ENCODE measurements at places on chromosomes 4 and X.

- no peak for DNase-seq
Measured at GRCh38 chr4:185700630-185701029, 111.4 kb downstream of the SORBS2 start.

DNA sequence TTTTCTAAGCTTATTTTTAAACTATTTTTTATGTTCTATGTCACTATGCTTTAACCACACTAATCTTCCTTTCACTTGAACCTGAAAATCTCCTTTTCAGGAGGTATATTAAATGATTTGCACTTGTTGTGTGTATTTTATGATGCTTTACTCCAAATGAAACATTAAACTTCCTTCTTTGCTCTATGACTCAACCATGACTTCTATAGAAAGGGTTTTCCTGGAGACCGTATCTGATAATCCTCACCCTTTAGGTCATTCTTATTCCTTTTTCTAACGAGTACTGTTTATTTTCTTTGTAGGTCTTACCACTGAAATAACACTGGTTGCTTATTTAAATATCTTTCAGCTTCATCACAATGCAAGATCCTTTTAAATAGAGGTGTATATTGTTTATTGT, 1163.2 kb downstream of the PCDH18 start:
- DNase-seq = peak; percentile 69

DNA sequence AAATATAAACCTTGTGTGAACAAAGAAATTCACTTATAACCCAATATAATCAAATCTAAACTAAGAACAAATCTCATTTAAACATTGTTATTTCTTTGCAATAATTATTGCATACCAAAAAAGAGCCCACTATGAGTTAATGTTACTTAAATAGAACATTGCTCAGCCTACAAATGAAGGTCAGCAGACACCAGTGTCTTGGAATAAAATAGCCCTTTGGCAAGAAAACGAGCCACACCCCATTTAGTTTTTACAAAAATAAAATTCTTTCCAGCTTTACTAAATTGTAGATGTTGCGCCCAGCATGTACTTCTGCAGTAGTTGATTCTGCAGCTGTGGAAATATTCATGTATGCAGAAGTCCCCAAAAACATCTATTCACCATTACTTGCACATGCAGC, 12.2 kb downstream of the PLS3 start:
- no peak for DNase-seq

DNA sequence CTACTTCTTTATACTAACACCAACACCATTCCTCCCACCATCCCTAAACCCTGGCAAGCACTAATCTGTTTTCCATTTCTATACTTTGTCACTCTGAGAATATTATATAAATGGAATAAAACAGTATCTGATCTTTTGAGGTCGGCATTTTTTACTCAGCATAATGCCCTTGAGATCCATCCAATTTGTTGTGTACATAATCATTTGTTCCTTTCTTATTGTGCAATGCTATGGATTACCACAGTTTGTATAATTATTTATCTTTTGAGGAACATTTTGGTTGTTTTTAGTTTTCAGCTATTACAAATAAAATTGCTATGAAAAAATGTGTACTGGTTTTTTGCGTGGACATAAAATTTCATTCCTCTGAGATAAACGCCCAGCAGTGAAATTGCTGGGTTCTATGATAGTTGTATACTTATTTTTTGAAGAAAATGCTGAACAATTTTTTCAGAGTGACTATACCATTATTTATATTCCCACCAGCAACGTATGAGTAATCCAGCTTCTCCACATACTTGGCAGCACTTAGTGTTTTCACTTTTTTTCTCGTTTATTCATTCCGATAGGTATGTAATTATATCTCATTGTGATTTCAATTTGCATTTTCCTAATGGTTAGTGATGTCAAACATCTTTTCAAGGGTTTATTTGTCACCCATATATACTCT, 154.3 kb upstream of the DCAF8L1 start:
- DNase-seq = peak; percentile 1

- no peak for DNase-seq
Measured at GRCh38 chr4:77881460-77882295, 19.0 kb downstream of the MRPL1 start.

DNA sequence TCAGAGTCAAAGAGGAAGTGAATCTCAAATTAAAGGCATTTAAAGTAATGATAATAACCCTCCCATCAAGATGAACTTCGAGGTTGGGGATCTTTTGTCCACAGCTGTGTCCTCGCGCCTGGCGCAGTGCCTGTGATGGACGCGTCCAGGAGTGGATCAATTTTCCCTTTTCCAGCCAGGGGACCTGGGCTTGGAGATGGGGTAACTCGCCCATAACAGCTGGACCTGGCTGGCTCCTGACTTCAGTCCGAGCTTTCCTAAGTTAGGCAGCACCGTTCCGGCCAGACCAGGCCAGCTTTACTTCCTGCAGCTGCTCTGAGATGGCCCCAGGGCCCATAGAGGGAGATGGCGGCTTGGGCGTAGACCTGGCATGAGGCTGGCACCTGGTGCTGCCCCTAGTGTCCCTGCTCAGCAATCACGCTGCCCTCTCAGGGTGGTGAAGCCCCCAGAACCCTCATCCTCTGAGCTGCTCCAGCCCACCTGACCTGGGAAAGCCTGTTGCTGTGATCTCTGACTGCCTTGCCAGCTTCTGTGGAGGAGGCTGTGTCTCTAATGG, 23.9 kb downstream of the ADRA2C start:
- DNase-seq = no peak

GRCh38 chr4:81314196-81314896, 99.3 kb upstream of the PRKG2 start:
- no peak for DNase-seq

DNA sequence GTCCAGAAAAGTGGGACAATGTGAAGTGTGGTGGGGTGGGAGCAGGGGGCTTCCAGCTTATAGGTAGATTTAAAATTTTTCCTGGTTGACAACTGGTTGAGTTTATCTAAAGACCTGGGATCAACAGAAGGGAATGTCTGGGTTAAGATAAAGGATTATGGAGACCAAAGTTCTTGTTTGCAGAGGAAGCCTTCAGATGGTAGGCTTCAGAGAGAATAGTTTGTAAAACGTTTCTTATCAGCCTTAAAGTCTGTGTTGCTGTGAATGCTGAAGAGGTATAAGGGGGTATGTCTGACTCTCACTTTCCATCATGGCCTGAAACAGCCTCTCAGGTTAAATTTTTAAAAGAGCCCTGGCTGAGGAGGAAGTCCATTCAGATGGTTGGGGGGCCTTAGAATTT, 20.5 kb downstream of the MGST2 start:
- DNase-seq = no peak

GRCh38 chr4:11223311-11223710, 205.4 kb downstream of the HS3ST1 start:
- DNase-seq = no peak

- DNase-seq = peak; percentile 27
Measured at GRCh38 chrX:101290957-101291603, at the start of gene TAF7L. Gene TAF7L, minus strand, starts transcription at chrX:101291334. Its CDS starts 3,791 bp downstream, at chrX:101287543.

- peak; percentile 66 for DNase-seq
Measured at GRCh38 chr4:17490575-17491059, 21.3 kb downstream of the QDPR start.

DNA sequence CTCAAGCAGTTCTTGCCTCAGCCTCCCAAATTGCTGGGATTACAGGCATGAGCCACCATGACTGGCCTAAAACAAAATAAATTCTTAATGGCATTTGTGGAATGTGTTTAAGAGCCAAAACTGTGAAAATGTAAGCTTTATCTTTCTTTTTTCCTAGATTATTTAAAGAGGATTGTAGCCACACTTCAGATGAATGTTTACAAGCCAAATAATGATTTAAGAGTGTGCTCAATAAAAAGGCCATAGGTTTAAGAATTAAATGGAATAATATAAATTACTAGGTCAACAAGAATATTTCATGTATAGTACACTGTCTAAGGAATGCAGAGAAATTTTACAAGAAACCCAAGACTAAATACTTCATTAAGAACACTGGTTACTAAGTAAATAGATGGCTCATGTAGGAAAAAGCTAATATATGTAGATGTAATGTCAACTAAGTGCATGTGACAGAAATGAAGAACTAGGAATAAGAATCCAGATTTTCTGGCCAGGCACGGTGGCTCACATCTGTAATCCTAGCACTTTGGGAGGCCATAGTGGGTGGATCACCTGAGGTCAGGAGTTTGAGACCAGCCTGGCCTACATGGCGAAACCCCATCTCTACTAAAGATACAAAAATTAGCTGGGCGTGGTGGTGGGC, 21.3 kb upstream of the UGDH start:
- DNase-seq = no peak

- no peak for DNase-seq
Measured at GRCh38 chr4:186633844-186634243, 78.5 kb upstream of the MTNR1A start.

DNA sequence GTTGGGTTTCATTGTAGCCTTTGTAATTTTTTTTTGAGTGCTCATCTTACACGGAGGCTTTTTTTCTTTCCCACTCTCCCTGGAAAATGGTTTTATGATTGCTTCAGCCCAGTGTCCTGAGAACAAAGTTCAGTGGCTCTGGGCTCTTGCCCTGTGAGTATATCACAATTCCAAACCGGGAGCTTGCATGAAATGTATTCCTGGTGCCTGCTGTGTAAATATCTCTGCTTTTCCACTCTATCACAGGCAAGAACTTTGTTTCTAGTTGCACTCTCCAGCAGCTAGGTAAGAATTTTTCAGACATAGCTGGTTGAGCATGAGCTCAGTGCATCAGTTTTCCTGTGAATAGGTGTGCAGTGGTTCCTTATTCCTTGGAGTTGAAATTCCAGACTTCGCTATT, 60.8 kb downstream of the SUPT20HL2 start:
- DNase-seq = no peak

DNA sequence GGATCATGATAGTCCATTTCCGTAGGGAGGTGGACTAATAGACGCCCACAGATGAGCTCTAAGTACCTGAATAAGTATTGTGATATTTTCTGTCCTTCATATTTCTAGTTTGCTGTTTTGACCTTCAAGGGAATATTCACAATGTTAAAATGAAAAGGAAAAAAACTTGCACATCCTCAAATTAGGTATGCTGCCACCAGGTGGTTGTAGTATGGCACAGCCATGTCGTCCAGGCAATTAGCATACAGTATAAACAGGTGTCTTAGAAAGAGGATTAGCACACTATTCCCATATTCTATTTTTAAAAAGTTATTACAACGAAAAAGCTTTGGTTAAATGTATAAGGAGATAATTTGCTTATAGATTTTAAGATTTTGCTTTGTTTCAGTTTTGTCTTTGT, 802.0 kb downstream of the RPA4 start:
- DNase-seq = peak; percentile 57

All from dermis blood vessel endothelial cell (primary cell).